ENCODE measurements at places on chromosomes 2 and 18. TPM values are rescaled to one million over a fixed set of nuclear protein-coding genes. Genes with fewer than 3 reads are reported as not detected.

Gene ITGB6
- polyA plus RNA-seq: 19.0 TPM

Gene NT5DC4
- polyA plus RNA-seq: not detected

Gene FOXI3
- polyA plus RNA-seq: 0.17 TPM

Gene ABCG8
- 0.76 TPM for polyA plus RNA-seq

Gene HSBP1L1
- polyA plus RNA-seq: 17.9 TPM

Gene FSHR
- polyA plus RNA-seq: not detected

Gene SNED1
- 9.0 TPM for polyA plus RNA-seq

Gene GPR45
- polyA plus RNA-seq: 0.26 TPM

Gene MAIP1
- 23.8 TPM for polyA plus RNA-seq

Measured in left renal pelvis (tissue), 4 donors.